ENCODE measurements at places on chromosomes 3 and 15.

GRCh38 chr3:195411836-195412235 lies 31.0 kb downstream of the ACAP2 start:
- no peak for DNase-seq

- DNase-seq = no peak
Observed at GRCh38 chr3:3069723-3070122, 40.5 kb downstream of the IL5RA start.

- DNase-seq = no peak
Observed at GRCh38 chr3:179608931-179609720, 4.5 kb downstream of the NDUFB5 start.

GRCh38 chr15:73907035-73907408 lies 19.2 kb upstream of the LOXL1 start:
- no peak for DNase-seq

GRCh38 chr3:73618461-73618860 lies 6.3 kb downstream of the PDZRN3 start:
- no peak for DNase-seq

- no peak for DNase-seq
Observed at GRCh38 chr15:40871749-40872617, 2.1 kb downstream of the RHOV start.

- no peak for DNase-seq
Observed at GRCh38 chr3:37988931-37989525, 1.6 kb upstream of the VILL start.

- DNase-seq = no peak
Observed at GRCh38 chr15:32132859-32133258, 102.5 kb downstream of the CHRNA7 start.

DNA sequence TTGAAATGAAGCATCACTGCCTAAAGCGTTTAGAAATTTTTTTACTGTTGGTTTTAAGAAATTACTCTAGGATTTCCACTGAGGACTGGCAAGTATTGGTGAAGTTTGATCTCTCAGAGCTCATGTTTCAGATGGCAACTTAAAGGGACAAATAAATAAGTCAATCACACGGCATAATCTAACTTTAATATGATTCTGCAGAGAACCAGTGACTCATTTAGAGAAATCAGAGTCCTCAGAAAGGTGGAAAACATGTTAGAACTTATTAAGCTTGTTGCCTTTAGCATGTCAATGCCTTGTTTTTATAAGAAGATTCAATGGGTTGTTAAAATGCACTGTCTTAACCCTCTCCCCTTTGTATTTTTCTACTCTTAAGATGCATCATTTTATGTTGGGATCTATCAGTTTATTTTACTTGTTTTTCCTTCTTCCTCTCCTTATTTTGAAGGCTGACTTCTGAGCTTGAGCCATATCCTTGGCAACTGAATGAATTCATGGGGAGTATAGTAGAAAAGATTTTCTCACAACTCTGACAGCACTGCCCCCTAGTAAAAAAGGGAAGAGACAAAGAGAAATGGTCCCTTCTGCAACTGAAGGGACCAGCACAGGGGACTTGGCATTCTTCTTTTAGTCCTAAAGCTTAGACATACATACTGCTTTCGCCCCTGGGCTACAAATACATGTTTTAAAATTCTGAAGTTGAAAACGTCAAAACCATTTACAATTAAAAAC lies 431.2 kb downstream of the LPP start:
- DNase-seq = no peak
